ENCODE measurements at places on chromosomes 3 and 15.

DNA sequence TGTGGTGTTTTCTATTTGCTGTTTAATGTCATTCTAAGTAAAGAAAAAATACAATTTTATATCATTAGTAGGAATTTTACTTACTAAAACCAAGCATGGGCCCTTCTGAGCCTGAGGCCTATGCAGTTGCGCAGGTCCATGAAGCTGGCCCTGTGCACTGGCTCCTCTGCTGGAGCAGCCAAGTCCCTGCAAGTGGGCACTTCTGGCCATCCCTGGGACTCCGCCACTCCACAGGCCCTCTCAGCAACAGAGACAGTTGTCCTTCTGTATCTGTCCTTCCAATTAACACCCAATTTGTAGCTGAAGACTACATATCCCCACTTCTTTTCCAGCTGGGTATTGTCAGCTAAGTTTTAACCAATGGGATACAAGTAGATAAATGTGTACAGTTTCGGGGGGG is 49.9 kb upstream of the RYK start:
- no peak for DNase-seq

- DNase-seq, result no peak
Observed at GRCh38 chr3:144677103-144677502, 705.5 kb downstream of the DIPK2A start.

GRCh38 chr3:109648027-109648426 is 310.7 kb upstream of the DPPA4 start:
- no peak for DNase-seq

DNA sequence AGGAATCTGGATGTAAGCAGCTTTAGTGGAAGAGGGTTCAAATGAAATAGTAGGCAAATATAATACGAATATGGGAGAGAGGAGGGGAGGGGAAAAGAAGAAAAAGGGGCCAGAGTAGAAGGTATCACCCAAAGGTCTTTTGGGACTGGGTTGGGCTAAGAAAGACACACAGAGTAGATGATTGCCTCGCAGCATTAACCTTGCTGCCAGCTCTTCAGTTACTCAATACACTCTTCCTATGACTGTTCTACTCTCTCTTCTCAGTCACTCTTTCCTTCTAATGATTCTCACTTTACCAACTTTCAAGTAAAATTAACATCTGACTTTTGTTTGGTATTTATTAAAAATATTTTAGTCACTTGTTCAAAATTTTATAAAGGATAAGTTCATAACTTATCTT is 52.8 kb downstream of the CLASP2 start:
- no peak for DNase-seq

DNA sequence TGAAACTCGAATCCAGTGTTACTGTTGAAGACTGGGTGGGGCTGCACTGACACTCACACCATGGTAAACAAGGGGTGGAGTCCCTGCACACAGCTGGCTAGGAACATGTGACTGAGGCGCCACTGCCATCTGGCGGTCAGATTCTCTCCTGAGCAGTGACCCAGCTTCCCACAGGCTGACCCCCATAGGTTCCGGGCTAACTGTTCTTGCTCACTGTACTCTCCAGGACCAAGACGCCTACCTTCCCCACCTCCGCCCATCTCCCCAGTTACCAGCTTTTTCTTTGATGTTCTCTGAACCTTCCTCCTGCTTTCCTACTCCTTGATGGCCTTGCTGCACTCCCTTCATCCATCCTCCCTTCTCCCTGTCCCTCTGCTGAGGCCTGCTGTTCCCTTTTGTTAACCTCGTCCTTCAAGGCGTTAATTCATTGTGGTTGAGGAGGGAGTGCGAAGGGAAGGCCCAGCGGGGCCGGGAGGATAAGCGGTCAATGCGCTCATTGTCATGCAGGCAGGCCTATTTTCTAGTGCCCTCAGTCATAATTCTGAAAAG is 115.2 kb downstream of the ATP8B4 start:
- peak; percentile 15 for DNase-seq

- no peak for DNase-seq
Observed at GRCh38 chr15:74449095-74449494, 11.9 kb downstream of the UBL7 start.

DNA sequence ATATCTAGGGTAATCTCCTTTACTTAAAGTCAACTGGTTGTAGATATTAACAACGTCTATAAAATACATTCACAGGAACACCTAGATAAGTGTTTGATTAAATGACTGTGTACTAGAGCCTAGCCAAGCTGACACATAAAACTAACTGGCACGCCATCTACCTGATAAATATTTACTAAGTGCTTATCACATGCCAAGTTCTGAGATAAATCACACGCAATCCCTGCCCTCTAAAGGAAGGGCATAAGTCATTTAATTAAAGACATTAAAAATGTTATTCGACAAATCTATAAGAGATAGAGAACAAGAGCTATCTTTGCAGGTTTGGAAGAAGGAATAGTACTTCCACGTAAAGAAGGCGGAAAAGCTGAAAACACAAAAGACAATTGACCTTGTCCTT is 11.1 kb upstream of the MB21D2 start:
- DNase-seq, result no peak

DNA sequence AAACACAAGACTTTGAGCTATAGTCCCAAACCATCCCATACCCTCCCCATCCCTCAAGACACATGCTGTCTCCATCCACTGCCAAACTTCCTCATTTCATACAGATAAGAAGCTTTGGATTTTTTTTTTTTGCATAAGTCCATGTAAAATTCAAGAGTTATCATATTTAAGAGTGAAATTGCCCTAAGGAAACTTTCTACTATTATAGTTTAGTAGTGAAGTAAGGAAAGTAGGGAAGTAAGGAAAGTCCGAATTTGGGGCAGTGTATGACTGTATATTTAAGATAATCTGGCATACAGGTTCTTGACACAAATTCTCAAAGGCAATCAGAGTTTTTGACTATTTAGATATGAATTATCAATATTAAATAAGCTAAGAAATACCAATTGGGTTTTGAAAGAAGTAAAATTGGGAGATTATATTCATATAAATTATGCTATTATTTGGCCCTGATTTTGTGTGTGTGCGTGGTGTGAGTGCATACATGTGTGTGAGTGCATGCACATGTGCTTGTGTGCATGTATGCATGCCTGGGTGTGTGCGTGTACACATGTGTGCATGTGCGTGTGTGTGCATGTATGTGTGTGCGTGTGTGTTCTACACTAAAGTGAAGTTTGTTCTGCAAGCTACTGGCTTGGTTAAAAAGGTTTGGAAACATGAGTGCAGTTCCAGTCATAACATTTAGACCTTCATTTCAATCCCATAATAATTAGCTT is 83.6 kb upstream of the MBNL1 start:
- no peak for DNase-seq

- DNase-seq, result no peak
Observed at GRCh38 chr3:56408761-56409196, 59.5 kb downstream of the ERC2 start.

DNA sequence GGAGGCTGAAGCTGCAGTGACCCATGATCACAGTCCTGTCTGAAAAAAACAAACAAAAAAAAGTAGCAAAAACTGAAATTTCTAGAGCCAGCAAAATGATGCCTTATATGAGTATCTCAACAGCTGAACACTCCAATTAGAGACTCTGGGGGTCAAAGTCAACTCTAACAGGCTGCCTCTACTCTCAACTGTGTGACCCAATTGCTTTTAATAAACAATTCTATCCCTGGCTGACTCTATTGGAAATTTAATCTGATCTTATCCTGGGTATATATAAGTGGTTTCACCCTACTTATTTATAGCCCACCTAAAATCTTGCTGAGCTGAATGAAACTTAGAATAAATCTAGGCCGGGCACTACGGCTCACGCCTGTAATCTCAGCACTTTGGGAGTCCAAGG is 29.0 kb downstream of the SMARCC1 start:
- DNase-seq, result no peak

- DNase-seq, result no peak
Observed at GRCh38 chr3:113329757-113330156, 111.5 kb downstream of the CFAP44 start.

DNA sequence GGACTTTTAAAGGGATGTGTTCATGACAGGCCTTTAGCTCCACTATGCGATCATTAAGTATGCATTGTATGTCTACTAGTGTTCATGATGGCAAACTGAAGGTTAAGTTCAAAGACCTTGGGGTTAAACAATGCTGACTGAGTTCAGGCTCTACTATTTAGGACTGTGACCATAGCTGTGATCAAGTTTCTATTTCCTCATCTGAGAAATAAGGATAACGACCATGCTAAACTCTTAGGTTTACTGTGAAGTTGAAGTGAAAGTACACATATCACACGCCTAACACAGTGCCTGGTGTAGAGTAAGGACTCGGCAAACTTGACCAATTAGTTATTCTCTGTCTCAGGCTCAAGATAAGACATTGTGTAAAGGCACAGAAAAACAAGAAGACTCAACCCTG is 243.2 kb downstream of the MBNL1 start:
- DNase-seq, result no peak

DNA sequence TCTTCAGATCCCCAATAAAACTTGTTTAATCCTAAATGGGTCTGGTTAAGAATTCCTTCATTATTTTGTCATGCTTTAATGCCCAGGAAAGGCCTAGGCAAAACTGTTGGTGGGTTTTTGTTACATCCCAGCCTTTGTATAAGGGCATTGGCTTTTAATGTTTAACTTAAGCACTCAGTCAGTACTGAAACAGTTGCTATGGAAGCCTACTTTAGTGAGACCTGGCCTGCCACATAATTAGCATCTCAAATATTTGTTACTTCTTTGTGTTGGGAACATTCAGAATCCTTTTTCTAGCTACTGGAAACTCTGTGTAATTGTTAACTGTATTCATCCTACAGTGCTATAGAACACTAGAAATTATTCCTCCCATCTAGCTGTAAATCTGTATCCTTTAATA is 369.6 kb upstream of the ATP10A start:
- no peak for DNase-seq

DNA sequence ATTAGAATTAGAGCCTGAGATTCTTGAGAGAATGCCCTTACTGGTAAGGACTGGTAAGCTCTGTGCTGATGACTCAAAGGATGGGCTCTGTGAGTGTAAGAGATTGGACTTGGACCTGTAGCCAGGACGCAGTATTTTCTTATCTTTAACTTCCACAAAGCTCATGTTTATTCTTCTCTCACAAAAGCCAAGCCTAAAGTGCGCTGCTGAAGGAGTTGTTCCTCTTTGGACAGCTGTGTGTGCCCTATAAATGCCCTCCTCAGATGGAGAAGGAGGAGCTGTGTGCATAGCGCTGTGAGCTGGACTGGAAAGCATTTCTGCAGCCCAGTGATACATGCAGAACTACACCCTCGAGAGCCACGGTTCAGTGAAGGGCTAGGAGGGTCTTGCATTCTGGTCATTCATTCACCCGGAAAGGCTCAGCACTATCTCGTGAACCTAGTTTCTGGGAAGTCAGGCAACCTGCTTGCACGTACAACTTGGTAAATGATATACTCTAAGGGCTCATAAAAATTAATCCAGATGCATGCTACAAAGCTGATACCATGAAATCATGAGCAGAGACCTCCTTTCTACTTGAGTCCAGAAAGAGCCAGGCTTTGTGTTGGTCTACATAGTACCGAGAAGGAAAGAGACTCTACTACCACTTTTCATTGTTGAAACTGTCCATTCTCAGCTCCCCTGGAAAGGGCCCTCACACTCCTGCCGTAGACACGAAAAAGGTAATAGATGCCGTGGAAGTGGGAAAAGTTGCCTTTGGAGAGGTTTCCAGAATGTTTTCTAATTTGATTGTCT is 103.0 kb upstream of the TBL1XR1 start:
- no peak for DNase-seq

DNA sequence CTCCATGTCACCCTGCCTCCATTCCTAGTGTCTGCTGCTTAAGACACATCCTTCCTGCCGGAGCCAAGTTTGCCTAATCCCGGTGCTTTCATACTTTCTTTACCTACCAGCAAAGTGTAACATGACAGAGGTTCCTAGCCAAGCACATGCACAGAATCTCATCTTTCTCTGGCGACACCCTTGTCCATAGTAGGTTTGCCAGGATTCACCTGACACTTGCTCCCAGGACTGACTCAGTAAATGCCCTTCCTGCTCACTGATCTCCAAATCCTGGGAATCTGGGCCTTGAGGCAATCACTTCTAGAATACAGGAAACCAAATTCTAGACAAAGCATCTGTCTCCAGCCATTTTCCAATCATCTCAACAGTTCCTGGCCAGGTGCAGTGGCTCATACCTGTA is 10.2 kb upstream of the NR2E3 start:
- no peak for DNase-seq

- no peak for DNase-seq
Observed at GRCh38 chr3:13140596-13140995, 67.4 kb upstream of the IQSEC1 start.

GRCh38 chr15:73753250-73754130 is at the start of gene INSYN1:
Gene INSYN1 (minus strand): TSS chr15:73753351. CDS start chr15:73751130, 2,221 bp downstream.
- DNase-seq, result no peak

DNA sequence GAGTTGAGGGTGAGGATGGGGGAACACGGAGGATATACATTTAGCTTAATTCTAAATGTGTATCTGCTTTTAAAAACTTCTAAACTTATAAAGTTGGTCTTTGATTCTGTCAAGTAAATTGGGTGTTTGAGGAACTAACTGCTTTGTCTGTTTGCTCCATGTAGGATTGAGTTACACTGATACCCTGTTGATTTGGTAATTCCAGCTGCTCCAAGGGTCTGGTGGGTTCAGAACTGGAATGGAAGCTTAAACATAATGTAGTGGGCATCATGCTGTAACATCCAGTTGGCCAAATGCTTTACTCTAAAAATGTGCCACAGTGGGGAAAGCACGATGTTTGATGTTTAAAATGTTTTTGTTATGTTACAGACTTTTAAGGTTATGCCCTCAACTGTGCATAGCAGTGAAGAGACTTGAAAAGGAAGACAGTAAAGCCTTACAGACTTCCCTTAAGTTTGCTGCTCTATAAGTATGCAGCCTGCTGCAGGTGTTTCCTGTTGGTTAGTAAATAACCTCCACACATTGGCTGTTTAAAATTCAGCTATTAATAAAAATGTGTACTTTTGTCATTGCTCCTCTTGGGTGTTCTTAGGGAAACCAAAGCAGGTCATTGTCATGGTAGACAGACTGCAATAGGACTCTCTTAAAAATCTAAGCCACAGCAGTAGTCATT is 5.9 kb upstream of the EDEM1 start:
- DNase-seq, result no peak

GRCh38 chr3:11643605-11644087 is at the start of gene VGLL4:
Gene VGLL4 (minus strand): TSS chr3:11643915. CDS start chr3:11643518, 397 bp downstream.
- peak; percentile 45 for DNase-seq

GRCh38 chr3:135041601-135042000 is 246.5 kb downstream of the EPHB1 start:
- DNase-seq, result no peak

GRCh38 chr3:89521328-89521727 is 413.9 kb downstream of the EPHA3 start:
- DNase-seq, result no peak

- DNase-seq, result no peak
Observed at GRCh38 chr3:172174513-172175253, 135.3 kb downstream of the FNDC3B start.

DNA sequence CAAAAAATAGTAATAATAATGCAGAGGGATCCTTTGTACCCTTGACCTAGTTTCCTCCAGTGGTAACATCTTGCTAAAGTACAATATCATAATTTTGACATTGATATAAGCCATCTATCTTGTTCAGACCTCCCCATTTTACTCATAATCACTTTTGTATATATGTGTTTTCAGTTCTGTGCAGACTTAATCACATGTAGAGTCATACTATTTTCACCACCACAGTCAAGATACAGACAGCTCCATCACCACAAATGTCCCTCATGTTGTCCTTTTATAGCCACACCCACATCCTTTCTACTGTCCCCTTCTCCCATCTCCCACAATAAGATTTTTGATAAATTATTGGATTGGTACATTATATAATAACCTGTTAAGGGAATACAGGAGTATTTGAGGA is 25.4 kb downstream of the ZNF609 start:
- no peak for DNase-seq

Measured in NCI-H187 treated with DMSO at 0.1 percent for 48 hours (cell line).